ENCODE measurements at places on chromosomes 12 and 14. TPM values are rescaled to one million over a fixed set of nuclear protein-coding genes. Genes with fewer than 3 reads are reported as not detected.
A peak's percentile ranks its signal among the peaks of the same experiment; 100 is the strongest.

GRCh38 chr12:114096461-114096860 is 130.3 kb upstream of the RBM19 start:
- no peak for DNase-seq
- no peaks in the 10 kb centered on the region for H3K4me1 ChIP-seq
- H3K27me3 ChIP-seq, result peaks cover 5% of the 10 kb centered on the region
- H3K4me3 ChIP-seq, result no peak overlapping the region
- no peaks in the 10 kb centered on the region for H3K36me3 ChIP-seq

GRCh38 chr12:52221912-52222457 is 11.1 kb upstream of the KRT7 start:
- H3K27ac ChIP-seq, result no peak overlapping the region
- H3K27me3 ChIP-seq, result peaks cover 51% of the 10 kb centered on the region
- no peaks in the 10 kb centered on the region for H3K36me3 ChIP-seq
- H3K4me3 ChIP-seq, result no peak overlapping the region
- peak; percentile 74 for DNase-seq

- no peaks in the 10 kb centered on the region for H3K36me3 ChIP-seq
- no peaks in the 10 kb centered on the region for H3K27me3 ChIP-seq
- H3K27ac ChIP-seq, result no peak overlapping the region
- no peaks in the 10 kb centered on the region for H3K4me1 ChIP-seq
These were observed 878.1 kb downstream of the C12orf50 start for GRCh38 chr12:87150969-87151662.

DNA sequence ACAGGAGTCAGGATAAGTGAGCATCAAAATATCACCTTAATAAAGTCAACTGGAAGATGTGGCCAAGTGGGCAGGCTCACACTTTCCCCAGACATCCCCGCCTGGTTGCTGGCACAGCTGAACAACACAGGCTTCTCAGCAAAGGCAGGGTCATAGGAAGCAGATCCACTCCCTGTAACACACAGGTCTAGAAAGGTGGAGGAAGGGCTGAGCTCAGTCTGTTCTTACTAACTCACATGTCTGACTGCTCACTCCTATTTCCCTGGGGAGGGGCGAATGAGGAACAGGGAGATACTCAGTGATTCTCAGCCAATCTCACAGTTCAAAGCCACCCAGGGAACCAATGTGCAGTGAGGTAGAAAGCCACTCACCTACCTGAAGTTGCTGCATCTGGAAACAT is 45.0 kb upstream of the AMN1 start:
- H3K27ac ChIP-seq, result no peak overlapping the region
- no peaks in the 10 kb centered on the region for H3K27me3 ChIP-seq
- peaks cover 3% of the 10 kb centered on the region for H3K36me3 ChIP-seq
- peaks cover 12% of the 10 kb centered on the region for H3K4me1 ChIP-seq
- no peak overlapping the region for H3K4me3 ChIP-seq
- no peak for DNase-seq

- no peak overlapping the region for H3K27ac ChIP-seq
- H3K4me3 ChIP-seq, result no peak overlapping the region
- H3K36me3 ChIP-seq, result no peaks in the 10 kb centered on the region
These were observed 18.0 kb downstream of the DEPDC4 start for GRCh38 chr12:100248886-100249285.

- no peak for DNase-seq
- H3K27ac ChIP-seq, result no peak overlapping the region
- H3K4me3 ChIP-seq, result no peak overlapping the region
- H3K4me1 ChIP-seq, result no peaks in the 10 kb centered on the region
- H3K27me3 ChIP-seq, result peaks cover 24% of the 10 kb centered on the region
- H3K36me3 ChIP-seq, result no peaks in the 10 kb centered on the region
These were observed 25.6 kb downstream of the KCNK13 start for GRCh38 chr14:90087433-90087832.

- peaks cover 14% of the 10 kb centered on the region for H3K36me3 ChIP-seq
- DNase-seq, result no peak
- no peak overlapping the region for H3K4me3 ChIP-seq
- H3K27me3 ChIP-seq, result no peaks in the 10 kb centered on the region
These were observed 30.3 kb downstream of the SSH1 start for GRCh38 chr12:108826807-108827721.

GRCh38 chr12:71236133-71236660 is 78.4 kb upstream of the TSPAN8 start:
- H3K36me3 ChIP-seq, result no peaks in the 10 kb centered on the region
- DNase-seq, result no peak
- no peaks in the 10 kb centered on the region for H3K4me1 ChIP-seq
- H3K27me3 ChIP-seq, result no peaks in the 10 kb centered on the region
- no peak overlapping the region for H3K27ac ChIP-seq
- H3K4me3 ChIP-seq, result no peak overlapping the region

DNA sequence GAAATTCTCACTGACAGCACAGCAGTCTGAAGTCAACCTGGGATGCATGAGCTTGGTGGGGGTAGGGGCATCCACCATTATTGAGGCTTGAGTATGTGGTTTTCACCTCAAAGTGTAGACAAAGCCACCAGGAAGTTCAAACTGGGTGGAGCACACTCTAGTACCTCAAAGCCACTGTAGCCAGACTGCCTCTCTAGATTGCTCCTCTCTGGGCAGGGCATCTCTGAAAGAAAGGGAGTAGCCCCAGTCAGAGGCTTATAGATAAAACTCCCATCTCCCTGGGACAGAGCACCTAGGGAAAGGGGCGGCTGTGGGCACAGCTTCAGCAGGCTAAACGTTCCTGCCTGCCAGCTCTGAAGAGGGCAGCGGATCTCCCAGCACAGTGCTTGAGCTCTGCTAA is 143.0 kb downstream of the KITLG start:
- H3K36me3 ChIP-seq, result no peaks in the 10 kb centered on the region
- no peak overlapping the region for H3K4me3 ChIP-seq
- H3K27me3 ChIP-seq, result no peaks in the 10 kb centered on the region
- no peak for DNase-seq
- no peaks in the 10 kb centered on the region for H3K4me1 ChIP-seq
- H3K27ac ChIP-seq, result no peak overlapping the region

DNA sequence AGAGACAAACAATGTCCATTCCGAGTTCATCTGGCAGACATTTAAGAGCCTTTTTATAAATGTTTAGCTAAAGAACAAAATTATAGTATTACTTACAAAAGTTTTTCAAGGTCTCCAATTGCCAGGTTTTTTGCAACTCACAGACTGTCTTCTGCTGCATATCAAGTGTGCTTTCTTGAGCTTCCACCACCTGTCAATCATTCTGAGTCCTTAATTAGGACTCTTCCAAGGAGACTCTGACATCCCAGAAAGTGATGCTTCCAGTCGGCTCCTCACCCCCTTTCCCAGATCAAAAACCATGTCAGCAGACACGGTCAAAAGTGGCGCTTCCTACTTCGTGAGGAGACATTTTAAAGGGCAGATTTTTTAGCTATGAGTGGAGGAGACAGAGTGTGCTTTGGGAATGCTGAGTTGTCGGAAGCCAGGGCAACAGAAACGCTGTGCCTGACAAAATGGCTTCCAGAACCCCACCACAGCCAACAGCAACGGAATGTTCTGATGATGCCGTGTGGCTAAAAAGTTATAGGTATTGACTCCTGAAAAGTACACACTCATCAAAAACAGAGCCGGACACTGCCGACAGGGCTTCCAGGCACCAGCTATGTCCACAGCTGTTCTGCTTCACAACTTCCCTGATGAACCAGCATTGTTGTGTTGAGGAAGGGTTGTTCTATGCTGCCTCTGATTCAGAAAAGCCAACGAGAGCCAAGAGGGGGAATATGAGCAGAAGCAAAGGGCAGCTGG is 116.1 kb upstream of the SLC35F4 start:
- H3K4me3 ChIP-seq, result no peak overlapping the region
- H3K27ac ChIP-seq, result no peak overlapping the region
- H3K4me1 ChIP-seq, result no peaks in the 10 kb centered on the region
- no peak for DNase-seq
- H3K36me3 ChIP-seq, result no peaks in the 10 kb centered on the region

GRCh38 chr12:104340925-104341611 is 37.5 kb downstream of the EID3 start:
- no peak for DNase-seq
- no peak overlapping the region for H3K4me3 ChIP-seq
- H3K4me1 ChIP-seq, result peaks cover 2% of the 10 kb centered on the region
- H3K27ac ChIP-seq, result no peak overlapping the region

DNA sequence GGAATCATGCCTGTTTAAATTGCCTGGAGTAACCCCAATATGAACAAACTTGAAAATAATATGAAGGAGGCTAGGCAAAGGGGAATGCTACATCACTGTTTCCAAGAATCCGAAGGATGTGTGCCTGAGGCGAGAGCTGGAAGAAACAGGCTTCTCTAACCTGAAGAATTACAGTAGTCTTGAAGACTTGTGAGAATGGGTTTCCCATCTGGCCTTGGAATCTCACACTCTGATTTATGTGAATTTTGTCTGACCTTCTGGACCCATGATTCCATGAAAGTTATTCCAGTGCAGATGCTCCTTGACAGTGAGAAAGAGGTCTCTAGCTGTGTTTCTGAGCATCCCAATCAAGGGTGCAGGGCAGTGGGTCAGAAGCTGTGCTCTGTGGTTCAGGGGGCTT is 122.1 kb upstream of the PARP11 start:
- H3K36me3 ChIP-seq, result no peaks in the 10 kb centered on the region
- H3K4me3 ChIP-seq, result no peak overlapping the region
- H3K27me3 ChIP-seq, result no peaks in the 10 kb centered on the region
- DNase-seq, result no peak
- H3K27ac ChIP-seq, result no peak overlapping the region
- H3K4me1 ChIP-seq, result peaks cover 21% of the 10 kb centered on the region

B4GALNT1 gene
- 1.5 TPM for total RNA-seq

AGAP2 gene
- 23.8 TPM for total RNA-seq

PLEKHH1 gene
- 2.4 TPM for total RNA-seq

FBLN5 gene
- 1.6 TPM for total RNA-seq

SLC15A5 gene
- total RNA-seq, result not detected

GALNT4 gene
- 5.7 TPM for total RNA-seq

Measured in activated naive CD8-positive, alpha-beta T cell treated with anti-CD3 and anti-CD28 coated beads for 36 hours (primary cell).